ENCODE measurements at places on chromosomes 7 and 10.

- DNase-seq: no peak
These were observed 2.9 kb downstream of the POLM start for GRCh38 chr7:44079331-44080021.

GRCh38 chr7:71770269-71770907 lies 638.4 kb downstream of the GALNT17 start:
- no peak for DNase-seq

DNA sequence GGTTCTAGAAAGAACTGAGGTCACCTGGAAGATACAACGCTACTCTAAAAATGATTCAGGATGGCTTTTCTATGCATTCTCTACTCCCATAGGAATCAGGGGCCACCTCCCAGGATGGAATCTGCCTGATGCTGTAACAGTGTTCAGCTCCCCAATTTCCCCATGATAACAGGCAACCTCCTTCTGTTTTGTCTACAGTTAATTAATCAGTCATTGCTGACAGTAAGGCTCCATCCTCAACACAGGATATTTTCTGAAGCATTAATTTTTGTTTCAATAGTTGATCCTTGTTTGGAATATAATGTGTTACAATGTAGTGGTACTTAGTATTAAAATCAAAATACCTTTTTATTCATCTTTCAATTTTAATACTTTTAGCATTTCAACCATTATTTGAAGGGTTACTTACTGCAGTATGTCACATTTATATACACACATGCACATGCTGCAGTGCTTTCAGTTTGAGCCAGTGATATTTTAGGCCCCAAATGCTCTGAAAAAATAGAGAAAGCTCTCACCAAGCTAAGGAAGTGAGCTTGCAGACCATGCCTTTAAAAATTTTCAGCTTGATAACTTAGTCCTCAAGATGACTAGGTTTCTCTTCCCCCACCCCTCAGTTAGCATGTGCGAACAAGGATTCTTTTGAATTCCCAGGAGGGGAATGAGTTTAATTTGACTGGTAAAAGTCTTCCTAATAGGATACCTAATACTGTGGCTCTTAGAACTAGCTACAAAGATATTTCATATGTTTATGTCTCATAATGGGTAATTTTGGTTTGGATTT lies 592 bp upstream of the PIK3CG start:
- no peak for DNase-seq

GRCh38 chr10:125535559-125535958 lies 147.4 kb downstream of the TEX36 start:
- no peak for DNase-seq

DNA sequence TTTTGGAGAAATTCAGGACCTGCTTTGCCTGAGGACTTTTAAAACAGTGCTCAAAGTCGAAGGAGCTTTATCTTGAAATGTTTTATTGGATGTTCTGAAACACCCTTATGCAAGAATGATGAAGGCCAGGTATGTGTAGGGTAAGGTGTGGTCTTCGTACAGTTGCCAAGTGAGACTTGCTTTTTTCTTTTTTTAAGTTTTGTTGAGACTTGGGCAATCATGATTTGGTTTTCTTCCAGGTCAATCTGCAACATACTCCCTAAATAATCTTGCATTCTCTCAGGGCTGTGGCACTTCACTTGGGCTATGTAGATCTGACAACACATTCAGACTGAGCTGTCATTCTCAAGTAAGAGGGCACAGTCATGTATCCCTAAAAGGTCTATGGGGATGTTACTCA lies 75.0 kb downstream of the GATA3 start:
- no peak for DNase-seq

GRCh38 chr7:137146012-137146455 lies 197.5 kb downstream of the PTN start:
- DNase-seq: no peak

DNA sequence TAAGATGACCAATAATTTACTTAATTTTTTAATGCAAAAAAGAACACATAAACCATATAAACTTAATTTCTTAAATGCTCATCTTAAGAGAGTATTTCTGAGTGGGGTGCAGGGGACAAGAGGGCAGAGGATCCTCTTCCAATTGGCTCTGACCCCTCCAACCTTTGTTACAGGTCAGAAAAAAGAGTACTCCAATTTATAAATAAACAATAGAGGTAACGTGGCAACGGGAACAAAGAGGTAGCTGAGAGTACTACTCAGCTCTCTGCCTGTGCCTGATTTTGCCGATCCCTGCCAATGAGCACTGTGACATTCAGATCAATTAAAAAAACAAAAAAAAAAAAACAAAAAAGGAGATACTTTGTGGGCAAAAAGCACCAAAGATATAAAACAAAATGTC lies 307.9 kb downstream of the PARD3 start:
- no peak for DNase-seq

GRCh38 chr7:150610233-150610632 lies 22.0 kb downstream of the GIMAP6 start:
- no peak for DNase-seq

DNA sequence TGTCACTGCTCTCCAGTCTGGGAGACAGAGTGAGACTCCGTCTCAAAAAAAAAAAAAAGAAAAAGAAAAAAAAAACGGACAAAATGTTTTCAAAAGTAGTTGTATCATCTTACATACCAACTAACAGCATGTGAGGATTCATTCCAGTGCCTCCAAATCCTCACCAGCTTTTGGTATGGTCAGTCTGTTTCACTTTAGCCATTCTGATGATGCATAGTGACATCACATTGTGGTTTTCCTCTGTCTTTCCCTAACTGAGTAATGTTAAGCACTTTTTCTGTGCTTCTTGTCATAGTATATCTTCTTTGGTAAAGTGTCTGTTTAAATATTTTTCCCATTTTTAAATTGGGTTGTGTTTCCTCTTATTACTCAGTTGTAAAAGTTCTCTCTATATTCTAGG lies 251.4 kb upstream of the CTBP2 start:
- DNase-seq: no peak

GRCh38 chr7:39978230-39978934 lies 28.3 kb downstream of the CDK13 start:
- no peak for DNase-seq

DNA sequence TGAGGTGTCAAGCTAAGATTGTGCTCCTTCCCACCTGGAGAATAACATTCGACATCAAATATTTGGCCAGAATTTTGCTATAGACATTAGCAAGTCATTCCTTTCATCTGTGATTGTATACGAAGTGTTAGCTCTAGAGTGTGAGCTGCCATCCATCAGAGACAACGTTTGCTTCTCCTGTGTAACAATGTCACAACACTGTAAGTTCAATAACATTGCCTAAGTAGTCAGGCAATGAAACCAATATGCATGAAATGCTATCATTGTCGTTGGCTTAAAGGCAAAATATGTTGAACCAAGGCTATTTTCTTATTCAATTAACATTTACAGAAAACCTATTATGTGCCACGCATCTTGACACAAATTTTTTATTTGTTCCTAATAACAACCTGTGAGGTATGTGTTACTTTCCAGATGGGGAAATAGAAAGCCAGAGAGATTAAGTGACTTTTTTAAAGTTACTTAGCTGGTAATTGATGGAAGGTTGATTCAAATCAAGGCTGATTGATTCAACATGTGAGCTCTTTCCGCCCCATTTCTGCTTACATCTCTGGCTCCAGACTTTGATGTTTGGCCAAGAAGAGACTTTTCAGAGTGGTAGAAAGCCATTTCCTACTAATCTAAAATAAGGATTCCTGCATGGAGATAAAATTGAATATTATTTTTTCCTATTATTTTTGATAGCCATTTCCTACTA lies 32.0 kb downstream of the BET1 start:
- DNase-seq: no peak

- DNase-seq: no peak
These were observed 277.1 kb upstream of the KLF6 start for GRCh38 chr10:4062072-4062471.

GRCh38 chr10:84329196-84329611 lies 815 bp downstream of the CCSER2 start:
- no peak for DNase-seq
